GM04503 (cell line): ENCODE measurements at places on chromosomes 12 and 14.

GRCh38 chr12:116525418-116526001 lies 33.7 kb upstream of the MAP1LC3B2 start:
- DNase-seq: peak; percentile 82

DNA sequence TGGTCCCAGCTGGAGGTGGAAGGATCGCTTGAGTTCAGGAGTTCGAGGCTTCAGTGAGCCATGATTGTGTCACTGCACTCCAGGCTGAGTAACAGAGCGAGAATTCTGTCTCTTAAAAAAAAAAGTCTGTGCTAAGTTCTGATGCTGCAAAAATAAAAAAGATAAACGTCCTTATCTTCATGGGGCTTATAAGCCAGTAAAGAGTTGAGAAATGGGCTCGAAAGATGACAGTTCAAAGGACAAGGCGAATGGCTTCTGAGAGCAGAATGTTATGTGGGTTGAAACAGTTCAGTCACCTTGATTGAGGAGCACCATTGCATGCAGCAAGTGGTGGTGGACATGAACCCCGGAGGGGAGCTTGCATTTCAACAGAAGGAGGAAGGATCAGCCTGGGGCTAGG lies 4.7 kb downstream of the TSPAN9 start:
- no peak for DNase-seq

DNA sequence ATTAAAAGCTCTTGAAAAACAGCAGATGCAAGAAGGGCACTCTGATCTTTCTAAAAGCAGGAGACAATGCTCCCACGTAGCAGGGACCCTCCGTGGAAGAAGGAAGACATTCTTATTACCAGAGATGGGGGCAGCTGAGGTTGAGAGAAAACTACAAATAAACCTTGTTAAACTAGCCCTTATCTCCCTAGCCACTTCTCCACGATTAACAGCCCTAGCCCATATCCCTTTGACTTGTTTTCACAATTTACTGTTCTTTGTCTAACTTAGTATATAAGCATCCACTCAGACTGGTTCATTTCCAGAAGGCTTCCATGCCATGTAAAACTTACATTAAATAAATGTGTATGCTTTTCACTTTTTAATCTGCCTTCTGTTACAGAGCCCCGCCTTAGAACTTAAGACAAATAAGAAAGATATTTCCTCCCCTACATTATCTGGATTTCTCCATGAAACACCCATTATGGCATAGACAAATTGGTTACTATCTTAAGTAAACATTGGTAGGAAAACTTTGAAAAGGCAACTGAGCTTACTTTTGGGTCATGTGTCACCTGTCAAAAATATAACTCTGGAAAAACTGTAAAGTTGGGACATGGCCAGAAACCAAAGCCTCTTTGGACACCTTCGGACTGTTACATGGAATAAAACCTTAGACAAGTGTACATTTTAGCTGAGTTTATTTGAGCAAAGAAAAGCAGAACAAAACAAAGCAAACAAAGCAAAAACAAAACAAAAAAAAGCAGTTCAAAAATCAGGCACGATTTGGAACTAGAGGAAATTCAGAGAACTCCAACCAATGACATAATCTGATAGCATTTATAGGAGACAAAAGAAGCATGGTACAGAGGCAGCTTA lies 4.9 kb upstream of the RNASE1 start:
- no peak for DNase-seq

DNA sequence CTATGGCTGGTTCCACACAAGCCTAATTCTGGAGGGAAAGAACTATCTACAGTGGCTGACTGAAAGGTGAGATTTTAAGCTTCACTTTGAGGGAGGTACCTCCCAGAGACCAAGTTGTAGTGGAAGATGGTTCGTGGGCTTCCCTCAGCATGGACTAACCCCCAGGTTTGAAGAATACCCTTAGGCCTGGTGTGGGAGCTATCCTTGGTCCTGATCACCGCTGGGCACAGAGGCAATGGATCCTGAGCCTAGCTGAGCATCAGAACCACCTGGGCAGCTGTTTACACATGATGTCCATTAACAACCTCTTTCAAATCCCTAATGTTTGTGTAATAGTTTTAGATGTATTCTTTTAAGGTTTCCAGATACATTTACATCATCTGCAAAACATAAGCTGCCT lies 10.3 kb downstream of the DAO start:
- DNase-seq: no peak

DNA sequence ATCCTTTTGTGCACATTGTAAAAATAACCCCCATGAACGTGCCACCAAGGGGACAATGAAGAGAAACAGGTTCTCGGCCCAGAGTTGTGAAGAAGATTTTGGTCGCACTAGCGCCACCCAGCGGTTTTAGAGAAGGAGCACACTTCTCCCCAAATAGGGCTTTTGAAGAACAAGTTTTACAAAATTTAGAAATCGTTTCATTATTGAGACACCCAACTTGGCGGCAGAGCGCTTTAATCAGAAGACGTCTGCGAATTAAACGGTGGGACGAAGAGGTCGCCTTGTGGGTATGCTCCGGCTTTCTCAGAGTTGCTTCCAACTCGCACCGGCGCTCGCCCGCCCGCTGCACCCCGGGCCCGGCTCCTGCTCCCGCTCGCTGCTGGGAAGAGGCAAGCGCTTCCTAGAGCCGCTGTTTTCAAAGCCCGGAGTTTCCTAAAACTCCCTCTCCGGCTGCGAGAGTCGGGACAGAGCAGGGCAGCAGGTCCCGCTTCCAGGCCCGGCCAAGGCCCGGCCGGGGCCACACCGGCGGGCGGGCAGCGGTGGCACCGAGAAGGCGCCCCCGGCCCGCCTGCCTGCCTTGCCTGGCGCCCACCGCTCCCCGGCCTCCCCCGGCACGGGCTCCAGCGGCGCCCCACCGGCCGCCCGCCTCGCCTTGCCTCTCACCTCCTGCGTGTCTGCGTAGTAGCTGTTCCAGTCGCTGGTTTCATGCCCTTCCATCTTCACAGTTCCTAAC lies 645 bp downstream of the FOXA1 start:
- DNase-seq: no peak

DNA sequence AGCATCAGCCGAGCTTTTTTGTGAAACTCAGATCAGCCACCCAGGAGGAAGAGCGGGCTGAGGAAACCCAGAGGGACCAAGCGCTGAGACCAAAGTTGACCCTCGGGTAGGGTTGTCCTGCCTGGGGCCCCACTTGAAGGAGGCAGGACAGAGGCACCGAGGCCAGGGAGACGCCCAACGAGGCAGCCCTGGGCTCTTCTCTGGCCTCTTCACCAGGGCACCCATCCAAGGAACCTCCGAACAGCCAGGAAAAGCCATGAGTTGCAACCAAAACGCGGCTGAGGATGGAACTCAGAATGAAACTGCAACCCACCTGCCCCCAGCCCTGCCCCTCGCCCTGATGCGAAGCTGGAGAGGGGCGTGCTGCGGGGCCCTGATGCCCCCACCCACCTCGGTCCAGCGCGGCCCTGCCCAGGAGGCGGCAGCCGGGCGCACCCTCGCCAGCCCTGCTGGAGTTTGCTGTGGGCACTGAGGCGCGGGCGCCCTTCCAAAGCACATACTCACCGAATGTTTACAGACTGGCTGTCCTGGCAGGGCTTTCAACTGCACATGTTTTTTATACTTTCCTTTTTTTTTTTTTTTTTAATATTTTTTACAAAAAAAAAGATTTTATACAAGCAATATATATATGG lies 41.9 kb downstream of the JDP2 start:
- DNase-seq: no peak
